ENCODE measurements at places on chromosomes 12 and 14.

GRCh38 chr14:94145902-94146527, 16.6 kb upstream of the IFI27L2 start:
- no peak for DNase-seq

DNA sequence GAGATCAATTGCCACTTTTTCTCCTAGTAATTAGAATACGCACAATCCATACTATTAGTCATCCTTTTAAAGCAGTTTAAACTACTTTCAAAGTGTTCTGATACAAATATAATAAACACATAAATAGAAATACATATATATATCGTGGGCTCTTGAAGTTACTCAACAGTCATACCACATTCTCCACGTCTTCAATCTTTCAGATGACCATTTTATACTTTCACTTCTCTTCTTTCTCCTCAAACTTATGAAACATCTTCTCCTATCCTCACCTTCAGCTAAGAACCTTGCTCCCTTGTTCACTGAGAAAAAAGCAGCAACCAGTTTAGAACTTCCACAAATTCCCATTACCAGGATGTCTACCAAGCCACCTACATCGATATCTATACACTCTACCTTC, 19.2 kb downstream of the CEP290 start:
- no peak for DNase-seq

GRCh38 chr14:77086951-77087350, 11.1 kb upstream of the CIPC start:
- DNase-seq = no peak

- DNase-seq = no peak
Measured at GRCh38 chr12:1655225-1655788, 26.3 kb downstream of the WNT5B start.

- DNase-seq = no peak
Measured at GRCh38 chr14:90446405-90446804, 49.6 kb downstream of the CALM1 start.

- no peak for DNase-seq
Measured at GRCh38 chr12:69529021-69529420, 56.2 kb upstream of the CCT2 start.

GRCh38 chr14:72892879-72893635, 844 bp downstream of the DPF3 start:
- no peak for DNase-seq

DNA sequence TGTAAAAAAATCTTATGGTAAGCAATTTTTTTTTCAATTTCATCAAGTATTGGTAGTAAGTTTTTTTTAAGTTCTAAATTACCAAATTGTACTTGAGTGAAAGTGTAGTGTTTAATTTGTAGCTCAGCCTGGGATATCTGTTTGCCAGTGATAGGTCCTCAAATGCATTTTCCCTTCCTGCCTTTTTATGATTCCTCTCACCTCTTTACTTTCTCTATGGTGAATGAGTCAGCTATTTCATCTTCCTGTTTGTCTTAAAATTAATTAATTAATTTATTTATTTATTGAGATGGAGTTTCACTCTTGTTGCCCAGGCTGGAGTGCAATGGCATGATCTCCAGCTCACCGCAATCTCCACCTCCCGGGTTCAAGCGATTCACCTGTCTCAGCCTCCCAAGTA, 10.6 kb downstream of the SRP54 start:
- no peak for DNase-seq

Data from renal pelvis (tissue), 12 donors.